Stimulated activated CD8-positive, alpha-beta memory T cell treated with anti-CD3 and anti-CD28 coated beads, Interleukin-12 subunit alpha, Interleukin-12 subunit beta, amount 100 ng/mL, for 4 hours (primary cell): ENCODE measurements at places on chromosomes 12 and 14.

- DNase-seq, result no peak
Observed at GRCh38 chr12:131108177-131108955, 154.7 kb downstream of the ADGRD1 start.

DNA sequence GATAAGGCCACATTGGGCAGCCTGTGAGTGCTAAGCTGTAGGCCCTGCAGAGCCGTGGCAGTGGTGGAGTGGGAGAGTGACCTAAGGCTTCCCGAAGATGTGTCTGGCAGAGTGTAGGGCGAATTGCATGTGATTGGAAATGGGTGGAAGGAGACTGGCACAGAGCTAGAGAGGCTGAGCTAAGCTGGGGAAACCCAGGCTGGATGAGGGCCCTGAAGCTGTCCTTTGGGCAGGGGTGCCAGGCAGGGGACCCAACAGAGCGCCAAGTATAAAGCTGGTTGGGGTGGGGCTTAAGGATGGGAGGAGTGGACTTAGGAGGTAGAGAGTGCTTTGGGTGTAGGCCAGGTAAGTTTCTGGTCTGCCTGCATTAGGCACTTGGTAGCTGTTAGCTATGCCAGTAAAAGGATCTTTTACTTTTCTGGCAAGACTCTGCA lies 47.9 kb downstream of the WDR20 start:
- DNase-seq, result no peak

DNA sequence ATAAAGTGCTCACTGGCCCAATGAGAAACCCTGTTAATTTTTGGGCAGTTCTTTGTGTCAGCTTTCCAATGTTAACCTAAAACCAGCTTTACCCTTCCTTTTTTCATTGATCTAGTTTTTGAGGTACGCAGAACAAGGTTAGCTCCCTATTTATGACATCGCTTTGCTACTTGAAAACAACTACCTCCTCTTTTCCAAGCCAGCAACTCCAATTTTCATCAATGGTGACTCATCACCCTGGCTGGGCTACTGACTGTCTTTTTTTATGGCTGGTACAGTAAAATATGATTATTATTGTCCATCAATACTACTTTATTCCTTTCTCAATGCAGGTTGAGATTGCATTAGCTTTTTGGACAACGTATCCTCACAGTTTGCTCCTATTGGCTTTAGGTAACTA lies 22.5 kb upstream of the AKAP6 start:
- DNase-seq, result no peak

DNA sequence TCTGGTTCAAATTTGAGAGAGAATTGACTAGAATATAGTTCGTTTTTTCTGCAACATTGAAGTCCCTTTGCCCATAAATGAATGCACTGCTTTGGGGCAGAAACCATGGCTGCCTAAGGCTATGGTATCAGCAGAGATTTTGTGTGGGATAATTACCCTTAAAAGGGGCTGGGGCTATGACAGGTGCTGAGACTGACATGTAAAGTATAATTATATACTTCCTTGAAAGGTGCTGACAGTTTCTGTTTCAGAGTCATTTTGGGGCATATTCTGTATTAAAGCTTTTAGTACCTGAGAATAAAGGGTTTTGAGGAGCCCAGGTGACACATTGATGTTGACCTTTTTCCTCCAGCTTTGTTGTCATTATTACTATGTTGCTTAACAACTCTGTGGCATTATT lies 150.3 kb upstream of the PTPRQ start:
- DNase-seq, result no peak

- no peak for DNase-seq
Observed at GRCh38 chr14:58792416-58792815, 154.7 kb downstream of the DACT1 start.

DNA sequence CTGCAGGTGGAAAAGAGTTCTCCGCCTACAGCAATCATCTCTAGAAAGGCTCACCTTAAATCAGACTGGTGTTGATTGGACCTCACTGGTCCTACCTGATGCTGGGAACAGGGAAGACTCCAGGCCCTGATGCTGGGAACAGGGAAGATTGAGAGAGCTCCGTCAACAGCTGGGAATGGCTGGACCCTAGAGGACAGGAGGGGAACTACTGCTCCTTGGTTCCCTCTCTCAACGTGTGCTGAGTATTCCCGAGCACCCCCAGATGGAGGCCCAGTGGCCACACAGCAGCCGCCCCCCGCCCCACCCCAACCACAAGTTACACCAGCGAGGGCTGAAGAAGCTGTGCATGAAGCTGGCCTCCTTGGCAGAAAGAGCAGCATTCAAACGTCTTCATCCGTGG lies 240.3 kb downstream of the SLC15A4 start:
- no peak for DNase-seq

- no peak for DNase-seq
Observed at GRCh38 chr12:54384591-54385041, at the start of gene ZNF385A. Gene ZNF385A, minus strand, starts transcription at chr12:54384733. Its CDS starts 219 bp downstream, at chr12:54384514.

GRCh38 chr14:76541594-76542219 lies 165.8 kb downstream of the ESRRB start:
- DNase-seq, result no peak

DNA sequence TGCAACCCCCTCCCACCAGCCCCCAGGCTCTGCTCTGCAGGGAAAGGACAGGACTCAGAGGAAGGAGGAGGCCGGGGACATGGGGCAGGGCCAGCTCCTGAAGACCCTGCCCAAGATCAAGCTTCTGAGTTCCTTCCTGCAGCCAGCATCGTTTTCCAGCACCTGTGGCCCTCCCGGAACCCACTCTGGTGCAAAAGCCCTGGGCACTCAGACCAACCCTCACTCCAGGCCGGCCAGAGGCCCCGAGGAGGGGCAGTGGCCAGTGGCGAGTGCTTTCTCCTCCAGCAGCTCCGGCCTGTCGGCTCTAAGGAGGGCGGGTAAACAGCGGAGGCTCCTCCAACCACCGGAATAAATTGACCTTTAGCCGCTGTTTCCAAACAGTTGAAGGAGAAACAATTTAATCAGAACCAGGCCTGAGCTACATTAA lies 10.8 kb downstream of the TMEM179 start:
- DNase-seq, result no peak

- DNase-seq, result no peak
Observed at GRCh38 chr14:71686677-71687076, 245.6 kb upstream of the RGS6 start.

DNA sequence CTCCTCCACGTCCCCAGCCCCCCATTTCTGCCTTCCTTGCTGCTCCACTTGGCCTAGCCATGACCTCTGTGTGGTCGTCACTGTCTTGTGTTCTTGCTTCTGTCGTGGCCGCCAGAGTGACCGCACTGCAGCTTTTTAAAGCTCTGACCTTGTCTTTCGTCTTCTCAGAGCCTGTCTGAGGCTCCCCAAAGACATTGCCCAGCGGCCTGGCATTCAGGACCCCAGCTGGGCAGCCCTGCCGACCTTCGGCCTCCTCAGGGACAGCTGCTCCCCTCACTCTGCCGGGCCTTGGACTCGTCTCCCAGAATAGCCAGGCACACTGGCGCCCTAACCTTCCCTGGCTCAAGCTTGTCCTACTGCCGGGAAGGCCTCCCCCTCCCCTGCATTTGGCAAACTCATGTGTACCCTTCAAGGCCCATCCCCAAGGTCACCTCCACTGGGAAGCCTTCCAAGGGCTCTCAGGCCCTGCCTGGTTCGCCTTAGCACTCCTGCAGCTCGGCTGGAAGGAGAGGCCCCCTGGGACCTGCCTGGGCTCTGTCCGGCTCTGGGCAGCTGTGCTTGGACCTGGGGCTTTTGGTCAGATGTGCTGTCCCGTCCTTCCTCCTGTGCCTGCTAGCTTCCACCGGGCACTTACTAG lies 15.7 kb upstream of the DLK1 start:
- DNase-seq, result no peak

GRCh38 chr14:38329246-38329645 lies 73.4 kb upstream of the CLEC14A start:
- DNase-seq, result no peak

GRCh38 chr14:94470311-94470710 lies 5.7 kb downstream of the SERPINA9 start:
- no peak for DNase-seq

DNA sequence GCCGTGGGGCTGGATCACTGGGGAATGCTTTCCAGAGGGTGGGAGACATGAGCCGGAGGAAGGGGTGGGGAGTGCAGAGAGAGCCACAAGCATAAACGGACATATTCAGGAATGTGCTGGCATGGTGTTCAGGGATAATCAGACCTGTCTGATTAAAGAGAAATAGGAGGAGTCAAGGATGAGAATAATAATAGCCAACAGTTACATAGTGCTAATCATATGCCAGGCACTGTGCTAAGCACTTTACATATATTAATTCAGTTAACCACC lies 43.7 kb downstream of the LTBP2 start:
- no peak for DNase-seq

DNA sequence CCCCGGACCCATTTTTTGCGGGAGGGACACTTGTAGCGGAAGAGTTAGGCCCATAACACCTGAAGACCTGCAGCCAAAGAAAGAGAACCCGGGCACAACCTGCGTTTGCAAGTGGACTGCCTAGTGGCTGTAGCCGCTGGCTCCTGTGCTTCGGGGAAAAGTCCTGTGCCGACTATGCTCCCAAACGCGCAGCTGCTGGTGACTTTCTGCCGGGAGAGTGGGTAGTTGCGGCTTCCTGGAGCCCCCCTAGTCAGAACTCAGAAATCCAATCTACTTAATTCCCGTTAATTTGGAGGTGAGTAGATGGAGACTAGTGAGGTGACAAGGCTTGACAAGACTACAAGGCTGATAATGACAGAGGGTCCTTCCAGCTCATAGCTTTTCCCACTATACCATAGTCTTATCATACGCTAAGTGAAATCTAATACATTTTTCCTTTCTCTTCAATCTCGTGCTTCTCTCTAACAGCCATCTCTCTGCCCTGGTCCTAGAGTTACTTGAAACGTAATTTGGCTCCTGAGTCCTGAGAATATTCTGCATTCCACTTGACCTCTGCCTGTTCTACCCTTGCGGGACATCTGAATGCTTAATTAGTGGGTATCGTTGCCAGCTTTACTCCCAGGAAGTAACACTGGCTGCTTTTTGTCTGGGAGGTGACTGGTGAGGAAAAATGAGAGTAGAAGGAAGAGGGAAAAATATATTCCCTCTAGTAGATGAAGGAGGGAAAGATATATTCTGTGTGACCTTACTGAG lies 556 bp downstream of the MTHFD1 start:
- DNase-seq, result no peak

GRCh38 chr12:25245491-25245890 lies 5.2 kb downstream of the KRAS start:
- no peak for DNase-seq

DNA sequence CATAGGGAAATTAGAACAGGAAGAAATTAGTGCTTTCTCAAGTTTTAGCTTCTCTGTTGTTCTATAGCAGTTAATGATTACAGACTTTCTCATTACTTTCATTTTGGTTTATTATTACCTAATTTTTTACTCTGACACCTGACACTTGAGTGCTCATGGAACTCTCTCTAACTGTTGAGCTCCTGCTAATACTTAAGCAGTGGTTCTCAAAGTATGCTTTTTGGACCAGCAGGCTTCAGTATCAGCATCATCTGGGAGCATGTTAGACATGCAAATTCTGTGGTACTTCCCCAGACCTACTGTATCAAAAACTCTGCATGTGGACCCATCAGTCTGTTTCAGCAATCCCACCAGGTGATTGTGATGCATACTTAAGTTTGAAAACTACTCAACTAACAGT lies 235.3 kb downstream of the CCDC91 start:
- no peak for DNase-seq

DNA sequence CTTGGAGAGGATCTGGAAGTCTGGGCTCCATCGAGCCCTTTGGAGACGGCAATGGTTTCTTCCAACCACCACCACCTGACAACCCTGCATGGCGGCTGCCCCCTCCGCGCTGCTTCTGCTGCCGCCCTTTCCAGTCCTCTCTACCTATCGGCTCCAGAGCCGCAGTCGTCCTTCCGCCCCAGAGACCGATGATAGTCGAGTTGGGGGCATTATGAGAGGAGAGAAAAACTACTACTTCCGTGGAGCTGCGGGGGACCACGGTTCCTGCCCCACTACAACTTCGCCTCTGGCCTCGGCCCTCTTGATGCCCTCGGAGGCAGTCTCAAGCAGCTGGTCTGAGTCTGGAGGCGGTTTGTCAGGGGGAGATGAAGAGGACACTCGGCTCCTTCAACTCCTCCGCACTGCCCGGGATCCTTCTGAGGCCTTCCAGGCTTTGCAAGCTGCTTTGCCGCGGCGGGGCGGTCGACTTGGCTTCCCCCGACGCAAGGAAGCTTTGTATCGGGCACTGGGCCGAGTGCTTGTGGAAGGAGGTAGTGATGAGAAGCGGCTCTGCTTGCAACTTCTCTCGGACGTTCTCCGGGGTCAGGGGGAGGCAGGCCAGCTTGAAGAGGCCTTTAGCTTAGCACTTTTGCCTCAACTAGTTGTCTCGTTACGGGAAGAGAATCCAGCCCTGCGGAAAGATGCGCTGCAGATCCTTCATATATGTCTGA lies 499 bp downstream of the TOGARAM1 start:
- DNase-seq, result no peak

- DNase-seq, result no peak
Observed at GRCh38 chr14:93431036-93431670, 414 bp downstream of the UNC79 start.

DNA sequence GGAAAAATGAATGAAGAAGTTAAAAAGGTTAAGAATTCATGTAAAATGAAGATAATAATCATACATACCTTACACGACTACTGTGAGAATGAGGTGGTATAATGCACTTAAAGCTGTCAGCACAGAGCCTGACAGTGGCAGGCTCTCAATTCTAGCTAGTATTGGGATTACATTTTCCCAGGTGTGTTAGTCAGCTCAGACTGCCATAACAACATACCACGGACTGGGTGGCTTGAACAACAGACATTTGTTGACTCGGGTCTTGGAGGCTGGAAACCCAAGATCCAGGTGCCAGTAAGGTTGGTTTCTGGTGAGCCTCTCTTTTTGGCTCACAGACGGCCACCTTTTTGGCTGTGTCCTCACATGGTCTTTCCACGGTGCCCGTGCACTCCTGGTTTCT lies 167.8 kb downstream of the CHST11 start:
- DNase-seq, result no peak

GRCh38 chr14:68439676-68440075 lies 353.2 kb downstream of the ZFP36L1 start:
- no peak for DNase-seq

- DNase-seq, result no peak
Observed at GRCh38 chr14:39218171-39218769, 15.4 kb upstream of the MIA2 start.

GRCh38 chr14:76958980-76959710 lies 69.4 kb downstream of the IRF2BPL start:
- no peak for DNase-seq
